ENCODE measurements at places on chromosomes 16 and 17.

GRCh38 chr16:89410794-89411309, 79.5 kb downstream of the ANKRD11 start:
- no peaks in the 10 kb centered on the region for H3K27me3 ChIP-seq
- no peak overlapping the region for H3K4me3 ChIP-seq
- H3K36me3 ChIP-seq: no peaks in the 10 kb centered on the region
- no peak for DNase-seq
- peaks cover 37% of the 10 kb centered on the region for H3K4me1 ChIP-seq
- no peak overlapping the region for H3K27ac ChIP-seq

- peak; percentile 79 for DNase-seq
- H3K27ac ChIP-seq: peak within 1 kb of the TSS; percentile 68
- H3K4me1 ChIP-seq: peaks cover 23% of the 10 kb centered on the region
- H3K36me3 ChIP-seq: peaks cover under 1% of the 10 kb centered on the region
- H3K4me3 ChIP-seq: peak within 1 kb of the TSS; percentile 97
These were observed at the start of gene ATAD5 for GRCh38 chr17:30831663-30832437. ATAD5 (plus strand) TSS chr17:30831966; CDS start chr17:30832348, 382 bp downstream.

- H3K4me3 ChIP-seq: peak overlapping the region; percentile 54
- no peaks in the 10 kb centered on the region for H3K27me3 ChIP-seq
- peaks cover 87% of the 10 kb centered on the region for H3K4me1 ChIP-seq
- H3K36me3 ChIP-seq: peaks cover 15% of the 10 kb centered on the region
These were observed 6.0 kb downstream of the SOCS3 start for GRCh38 chr17:78353834-78354233.

DNA sequence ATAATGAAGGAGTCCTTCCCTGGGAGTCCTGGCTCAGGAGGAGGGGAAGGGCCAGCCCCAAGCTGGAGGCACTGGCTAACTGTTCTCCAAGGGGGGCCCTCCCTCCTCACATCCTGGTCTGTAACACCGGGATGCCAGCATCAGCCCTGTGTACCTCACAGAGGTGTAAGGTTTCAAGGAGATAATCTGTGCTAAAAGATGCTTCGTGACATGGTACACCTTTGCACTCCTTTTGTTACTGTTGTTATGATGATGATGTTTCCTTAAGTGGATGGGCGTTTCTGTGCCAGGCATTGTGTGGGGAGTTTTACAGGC, 236.7 kb upstream of the TNRC6C start:
- no peaks in the 10 kb centered on the region for H3K4me1 ChIP-seq
- DNase-seq: no peak
- H3K4me3 ChIP-seq: no peak overlapping the region
- peaks cover 9% of the 10 kb centered on the region for H3K27me3 ChIP-seq
- H3K36me3 ChIP-seq: no peaks in the 10 kb centered on the region

DNA sequence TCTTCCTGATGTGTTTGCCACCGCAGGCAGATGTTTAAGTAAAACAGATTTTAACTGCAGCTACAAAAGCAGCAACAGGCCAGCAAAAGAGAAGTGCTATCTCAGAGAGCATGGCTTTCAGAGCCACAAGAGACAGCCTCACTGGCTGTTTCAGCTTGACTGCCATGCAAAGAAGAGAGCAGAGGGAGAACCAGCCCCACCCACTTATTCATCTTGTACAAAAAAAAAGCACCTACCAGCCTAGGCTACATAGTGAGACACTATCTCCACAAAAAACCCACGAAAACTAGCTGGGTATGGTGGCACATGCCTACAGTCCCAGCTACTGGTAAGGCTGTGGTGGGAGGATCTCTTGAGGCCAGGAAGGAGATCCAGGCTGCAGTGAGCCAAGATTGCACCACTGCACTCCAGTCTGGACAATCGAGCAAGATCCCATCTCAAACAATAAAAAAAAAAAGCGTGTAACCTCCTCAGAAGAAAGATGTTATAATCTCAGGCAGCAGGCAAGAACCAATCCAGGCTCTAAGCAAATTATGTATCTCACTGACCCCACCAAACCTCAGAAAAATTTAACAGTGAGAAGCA, 30.0 kb downstream of the STH start:
- no peak overlapping the region for H3K4me3 ChIP-seq
- no peak overlapping the region for H3K27ac ChIP-seq
- no peaks in the 10 kb centered on the region for H3K27me3 ChIP-seq
- no peak for DNase-seq
- no peaks in the 10 kb centered on the region for H3K4me1 ChIP-seq

DNA sequence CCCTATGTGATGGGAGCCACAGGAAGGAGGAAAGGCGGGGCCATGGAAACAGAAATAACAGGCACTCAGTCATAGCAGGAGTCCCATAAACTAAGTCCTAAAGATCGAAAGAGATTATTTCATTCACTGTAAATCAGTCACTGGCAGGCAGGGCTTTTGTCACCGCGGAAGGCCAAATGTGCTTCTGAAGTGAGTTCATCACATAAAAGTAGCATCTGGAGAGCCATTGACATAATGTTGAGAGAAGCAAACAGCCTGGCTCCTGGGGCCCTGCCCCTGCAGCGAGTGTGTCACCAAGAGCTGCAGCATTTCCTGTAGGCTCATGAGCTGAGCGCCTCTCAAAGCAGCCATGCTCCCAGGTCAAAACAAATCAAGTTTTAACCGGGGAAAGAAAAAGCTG, 476.2 kb downstream of the HAPSTR1 start:
- H3K4me3 ChIP-seq: no peak overlapping the region
- H3K4me1 ChIP-seq: no peaks in the 10 kb centered on the region
- no peak overlapping the region for H3K27ac ChIP-seq
- DNase-seq: no peak
- 0 out of 2 replicates have a peak, but pooled peaks cover 5% of the 10 kb centered on the region for H3K27me3 ChIP-seq
- H3K36me3 ChIP-seq: no peaks in the 10 kb centered on the region

GRCh38 chr17:81733507-81734404, 21.7 kb downstream of the SLC25A10 start:
- peak; percentile 62 for DNase-seq
- no peaks in the 10 kb centered on the region for H3K36me3 ChIP-seq
- peak overlapping the region; percentile 5 for H3K27ac ChIP-seq
- no peaks in the 10 kb centered on the region for H3K27me3 ChIP-seq

DNA sequence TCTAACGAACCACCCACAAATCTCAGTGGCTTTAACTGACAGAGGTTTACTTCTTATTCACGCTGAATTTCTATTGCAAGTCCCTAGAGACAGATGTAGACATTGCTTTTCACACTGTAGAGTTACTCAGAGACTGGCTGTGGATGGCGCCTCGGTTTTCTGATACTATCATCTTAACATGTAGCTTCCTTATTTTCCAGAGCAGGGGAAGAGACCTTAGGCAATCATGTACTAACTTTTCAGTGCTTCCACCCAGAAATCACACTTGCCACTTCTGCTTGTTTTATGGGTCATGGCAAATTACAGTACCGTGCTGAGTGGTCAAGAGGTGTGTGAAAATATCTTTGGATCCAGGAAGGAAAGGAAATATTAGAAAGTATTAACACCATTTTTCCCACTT, 65.4 kb downstream of the MAF start:
- no peaks in the 10 kb centered on the region for H3K4me1 ChIP-seq
- no peak overlapping the region for H3K4me3 ChIP-seq
- H3K36me3 ChIP-seq: no peaks in the 10 kb centered on the region
- H3K27ac ChIP-seq: no peak overlapping the region
- no peak for DNase-seq

- H3K27ac ChIP-seq: no peak overlapping the region
- DNase-seq: no peak
- no peaks in the 10 kb centered on the region for H3K36me3 ChIP-seq
- no peaks in the 10 kb centered on the region for H3K27me3 ChIP-seq
- H3K4me1 ChIP-seq: peaks cover 11% of the 10 kb centered on the region
These were observed 54.7 kb downstream of the PLCG2 start for GRCh38 chr16:81833751-81834150.

- H3K27ac ChIP-seq: no peak overlapping the region
- no peaks in the 10 kb centered on the region for H3K36me3 ChIP-seq
- H3K27me3 ChIP-seq: no peaks in the 10 kb centered on the region
These were observed 43.5 kb downstream of the ST3GAL2 start for GRCh38 chr16:70395345-70395901.

DNA sequence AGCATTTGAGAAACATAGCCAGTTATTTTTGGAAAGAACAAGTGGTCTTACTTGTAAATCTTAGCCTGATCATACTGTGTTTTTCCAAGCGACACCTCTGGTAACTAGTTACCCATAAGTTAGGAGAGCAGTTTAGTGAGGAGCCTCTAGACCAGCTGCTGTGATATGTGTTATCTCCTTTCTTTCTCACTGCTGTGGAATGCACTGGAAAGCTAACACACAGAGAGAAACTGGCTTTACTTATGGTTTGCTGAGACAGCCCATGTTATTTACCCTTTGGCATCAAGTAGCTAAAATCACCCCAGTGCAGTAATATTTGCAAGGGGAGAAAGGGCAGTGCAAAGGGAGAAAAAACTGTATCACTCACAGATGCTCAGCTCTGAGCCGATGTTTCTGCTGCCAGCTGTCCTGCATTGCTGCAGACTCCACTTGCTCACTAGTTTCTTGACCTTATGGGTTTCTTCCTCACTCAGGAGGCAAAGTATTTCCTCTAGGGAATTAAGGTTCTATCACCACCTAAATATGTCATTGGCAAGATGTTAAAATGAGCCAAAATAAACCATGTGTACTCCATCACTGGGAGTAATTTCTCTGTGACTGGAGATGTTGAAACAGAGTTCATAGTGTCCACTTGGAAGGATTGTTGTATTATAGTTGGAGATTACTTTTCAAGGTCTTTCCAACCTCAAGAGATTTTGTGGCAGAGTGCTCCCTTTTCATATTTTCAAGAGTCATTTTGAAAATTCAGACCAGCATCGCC, 2.3 kb downstream of the RBFOX1 start:
- no peaks in the 10 kb centered on the region for H3K36me3 ChIP-seq
- DNase-seq: no peak
- H3K27me3 ChIP-seq: no peaks in the 10 kb centered on the region
- H3K27ac ChIP-seq: no peak overlapping the region
- no peak overlapping the region for H3K4me3 ChIP-seq

DNA sequence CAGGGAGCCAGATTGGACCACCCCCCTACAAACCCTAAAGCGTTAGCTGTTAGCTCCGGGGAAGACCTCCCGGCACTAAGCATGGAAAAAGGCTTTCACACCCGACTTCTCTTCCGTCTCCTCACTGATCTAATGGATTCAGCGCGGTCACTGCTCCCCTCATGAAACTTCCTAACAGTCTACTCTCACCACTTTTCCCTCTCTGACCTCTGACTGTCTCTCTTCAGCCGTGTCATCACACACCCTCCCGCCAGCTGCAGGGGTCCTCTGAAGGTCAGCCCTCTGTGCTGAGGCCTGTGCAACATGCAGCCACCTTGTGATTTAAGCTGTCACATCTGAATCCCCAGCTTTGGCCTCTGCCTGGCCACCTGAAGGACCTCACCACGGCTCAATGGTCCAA, 15.7 kb downstream of the LYRM1 start:
- H3K36me3 ChIP-seq: no peaks in the 10 kb centered on the region
- no peak overlapping the region for H3K27ac ChIP-seq
- DNase-seq: no peak
- H3K27me3 ChIP-seq: no peaks in the 10 kb centered on the region
- H3K4me1 ChIP-seq: peaks cover 36% of the 10 kb centered on the region

DNA sequence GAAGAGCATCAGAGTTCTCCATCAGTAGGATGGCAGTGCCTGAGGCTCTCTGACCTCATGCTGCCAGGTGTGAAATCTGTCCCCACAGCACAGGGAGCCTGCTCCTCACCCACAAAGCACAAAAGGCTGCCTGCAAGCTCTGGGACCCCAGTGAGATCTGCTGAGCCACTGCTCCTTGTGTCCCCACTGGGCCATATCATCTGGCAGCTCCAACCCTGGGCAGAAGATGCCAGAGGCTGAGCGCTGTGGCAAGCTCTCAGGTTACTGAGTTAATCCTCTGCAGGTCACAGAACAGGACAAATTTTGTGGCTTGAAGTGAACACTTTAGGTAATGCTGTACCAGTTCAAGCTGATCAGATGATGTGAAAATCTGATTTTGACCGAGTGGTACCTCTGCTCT, 26.7 kb upstream of the ERN1 start:
- no peak overlapping the region for H3K27ac ChIP-seq
- peaks cover 7% of the 10 kb centered on the region for H3K4me1 ChIP-seq
- H3K4me3 ChIP-seq: no peak overlapping the region
- no peaks in the 10 kb centered on the region for H3K27me3 ChIP-seq

DNA sequence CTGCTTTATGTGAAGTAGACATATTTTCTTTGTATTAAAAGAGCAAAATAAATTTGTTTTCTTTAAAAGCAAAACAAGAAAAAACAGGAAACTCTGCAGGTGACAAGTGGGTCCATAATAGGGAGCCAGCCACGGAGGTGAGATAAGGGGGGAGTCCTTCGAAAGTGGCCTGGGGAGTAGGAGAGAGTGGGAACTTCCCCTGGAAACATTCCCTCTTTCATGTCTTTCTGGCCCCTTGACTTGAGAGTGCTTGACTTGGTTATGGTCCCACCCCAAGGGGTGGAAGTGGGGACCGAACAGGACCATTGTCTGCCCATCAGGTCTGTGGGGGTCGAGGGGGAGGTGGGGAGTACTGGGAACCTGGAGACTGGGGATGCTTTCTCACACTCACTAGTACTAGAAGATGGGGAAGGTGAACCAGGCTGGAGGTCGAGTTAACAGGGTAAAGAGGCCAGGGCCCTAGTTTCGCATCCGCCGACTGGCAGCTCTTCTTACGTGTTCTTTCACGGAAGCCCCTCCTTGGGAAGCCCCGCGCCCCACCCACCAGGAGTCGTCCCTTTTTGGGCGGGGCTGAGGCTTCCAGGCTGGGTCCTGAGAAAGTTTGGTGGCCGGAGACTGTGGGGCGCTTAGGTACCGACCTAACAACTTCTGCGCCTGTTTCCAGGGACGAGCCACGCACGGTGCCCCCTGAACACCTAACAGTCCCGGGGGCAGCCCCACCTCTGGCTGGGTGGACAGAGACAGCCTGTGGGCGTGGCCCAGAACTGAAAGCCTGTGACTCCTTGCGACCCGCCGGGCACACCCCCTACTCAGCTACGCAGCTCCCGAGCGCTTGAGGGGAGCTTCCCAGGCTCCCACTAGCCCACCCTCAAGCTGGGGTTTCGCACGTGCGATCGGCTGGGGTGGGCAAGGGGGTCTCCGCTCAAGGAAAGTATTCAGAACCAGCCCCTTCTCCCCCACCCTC, 790 bp downstream of the TRADD start:
- H3K4me1 ChIP-seq: peaks cover 35% of the 10 kb centered on the region
- DNase-seq: no peak
- H3K4me3 ChIP-seq: peak overlapping the region; percentile 98
- H3K27ac ChIP-seq: peak overlapping the region; percentile 69

GRCh38 chr16:84091460-84091859, 25.3 kb downstream of the MBTPS1 start:
- DNase-seq: no peak
- H3K36me3 ChIP-seq: peaks cover 66% of the 10 kb centered on the region
- no peaks in the 10 kb centered on the region for H3K27me3 ChIP-seq
- no peaks in the 10 kb centered on the region for H3K4me1 ChIP-seq
- H3K27ac ChIP-seq: no peak overlapping the region
- no peak overlapping the region for H3K4me3 ChIP-seq

GRCh38 chr16:11784038-11784369, 13.1 kb downstream of the ZC3H7A start:
- no peak overlapping the region for H3K27ac ChIP-seq
- DNase-seq: no peak
- H3K4me1 ChIP-seq: peaks cover 5% of the 10 kb centered on the region
- H3K36me3 ChIP-seq: peaks cover 5% of the 10 kb centered on the region
- H3K27me3 ChIP-seq: no peaks in the 10 kb centered on the region

GRCh38 chr16:4375717-4376116, 4.1 kb downstream of the VASN start:
- no peaks in the 10 kb centered on the region for H3K27me3 ChIP-seq
- DNase-seq: no peak
- H3K4me1 ChIP-seq: peaks cover 69% of the 10 kb centered on the region
- H3K4me3 ChIP-seq: no peak overlapping the region
- no peak overlapping the region for H3K27ac ChIP-seq
- H3K36me3 ChIP-seq: no peaks in the 10 kb centered on the region

GRCh38 chr16:81717662-81718189, 61.4 kb upstream of the PLCG2 start:
- H3K36me3 ChIP-seq: no peaks in the 10 kb centered on the region
- peak overlapping the region; percentile 68 for H3K27ac ChIP-seq
- DNase-seq: no peak
- peak overlapping the region; percentile 55 for H3K4me3 ChIP-seq
- no peaks in the 10 kb centered on the region for H3K27me3 ChIP-seq
